ENCODE measurements at places on chromosomes 1 and 21.

DNA sequence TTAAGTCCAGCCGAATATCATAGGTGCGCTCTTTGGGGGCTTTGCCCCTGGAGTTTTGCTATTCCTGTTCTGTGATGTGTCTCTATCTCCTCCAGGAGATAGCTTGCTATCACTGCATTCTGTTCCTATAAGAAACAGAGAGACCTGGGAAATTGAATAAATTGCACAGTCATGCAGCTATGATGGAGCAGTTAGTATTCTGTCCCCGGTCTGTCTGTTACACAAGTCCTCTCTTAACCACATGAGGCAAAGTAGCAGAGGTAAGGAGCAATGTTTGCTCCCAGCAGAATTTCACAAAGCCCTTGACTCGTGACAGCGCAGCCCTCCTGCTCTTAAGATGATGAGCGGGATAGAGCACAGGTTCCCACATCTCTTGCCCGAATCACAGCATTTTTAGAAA, 63.9 kb upstream of the GRHL3 start:
- DNase-seq = no peak

DNA sequence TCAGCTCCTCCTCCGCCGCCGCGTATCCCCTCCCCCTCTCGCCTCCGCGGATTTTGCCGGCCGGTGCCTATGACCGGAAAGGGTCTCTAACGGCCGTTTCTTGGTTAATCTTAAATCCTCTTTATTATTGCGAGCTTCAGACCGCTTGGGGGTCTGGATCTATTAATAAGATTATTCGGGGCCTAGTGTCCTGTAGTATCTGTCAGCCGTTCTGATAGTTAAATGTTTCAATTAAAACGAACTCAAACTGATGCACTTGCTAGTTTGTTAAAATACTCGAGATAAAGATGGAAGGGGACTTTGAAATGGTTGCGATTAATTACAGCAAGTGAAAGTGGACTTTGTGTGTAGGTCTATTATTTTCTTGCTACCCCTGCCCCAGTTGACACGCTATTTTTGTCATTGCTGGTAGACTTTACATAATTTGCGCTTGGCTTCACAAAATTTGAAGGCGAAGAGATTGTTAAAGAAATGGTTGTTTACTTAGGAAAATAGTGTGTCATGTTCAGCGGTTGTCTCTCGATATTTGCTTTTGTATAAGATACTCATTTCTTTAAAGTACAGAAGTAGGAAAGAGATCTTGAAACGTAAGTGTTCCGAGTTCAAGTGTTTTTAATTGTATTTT, 779 bp downstream of the SON start:
- DNase-seq = peak; percentile 60

DNA sequence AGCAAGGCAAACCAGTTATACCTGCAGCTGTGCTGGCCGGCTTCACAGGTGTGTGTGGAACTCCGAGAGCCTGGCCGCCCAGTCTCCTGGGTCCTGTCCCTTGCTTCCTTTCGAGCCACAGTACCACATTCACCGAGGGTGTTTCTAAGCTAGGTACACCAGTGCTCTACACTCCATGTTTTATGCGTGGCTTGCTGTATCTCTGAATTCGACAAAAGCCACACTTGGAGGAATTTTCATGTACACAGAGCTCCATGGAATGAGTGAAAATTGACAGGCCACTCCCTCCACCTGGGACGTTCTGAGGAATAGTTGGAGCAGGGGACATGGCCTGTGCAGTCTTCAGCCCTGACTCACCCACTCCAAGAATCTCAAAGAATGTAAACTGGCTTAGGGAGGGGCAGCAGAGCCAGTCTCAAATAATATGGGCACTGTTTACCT, 14.0 kb downstream of the ETS2 start:
- no peak for DNase-seq

DNA sequence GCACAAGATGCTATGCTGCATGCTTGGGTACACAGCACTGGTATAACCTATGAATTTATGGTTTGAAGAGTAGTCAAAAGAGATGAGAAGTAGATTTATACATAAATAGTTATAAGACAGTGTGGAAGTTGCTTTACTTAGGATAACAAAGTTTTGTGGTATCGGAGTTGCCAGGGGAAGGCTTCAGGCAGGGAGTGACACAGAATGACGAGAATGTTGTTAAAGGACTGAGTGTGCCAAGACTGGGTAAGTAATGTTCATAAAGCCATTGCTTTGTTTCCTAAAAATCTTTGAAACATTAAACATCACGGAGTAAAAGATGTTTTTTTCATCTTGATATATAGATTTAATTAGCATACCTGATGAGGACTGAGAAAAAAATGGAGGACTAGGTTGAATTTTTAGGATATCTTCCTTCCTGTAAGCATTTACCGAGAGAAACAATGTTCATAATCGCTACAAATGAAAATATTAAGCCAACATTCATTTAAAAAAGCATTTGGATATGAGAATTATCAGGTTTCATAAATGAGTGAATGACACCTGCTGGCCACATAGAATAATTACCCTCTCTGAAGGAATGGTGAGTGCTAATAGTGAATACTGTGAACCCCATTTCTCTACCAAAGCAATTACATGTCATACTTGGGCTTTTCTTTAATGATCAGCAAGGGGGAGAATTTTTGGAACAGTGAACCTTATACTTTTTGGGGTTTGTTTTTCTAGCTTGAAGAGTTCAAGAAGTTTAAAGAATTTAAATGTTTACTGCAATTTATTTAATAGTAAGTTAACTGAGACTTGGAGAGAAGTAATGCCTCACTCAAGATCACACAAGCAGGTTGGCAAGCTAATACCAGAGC, 28.4 kb downstream of the EXTL2 start:
- no peak for DNase-seq

GRCh38 chr1:78322928-78323680, 167.7 kb upstream of the PTGFR start:
- no peak for DNase-seq

Data from stimulated activated CD8-positive, alpha-beta memory T cell treated with anti-CD3 and anti-CD28 coated beads, Interleukin-4, amount 100 ng/mL, for 24 hours (primary cell).